Right lung (tissue), 10 donors: ENCODE measurements at places on chromosomes 5 and 9. TPM values are rescaled to one million over a fixed set of nuclear protein-coding genes. Genes with fewer than 3 reads are reported as not detected.

GRCh38 chr9:7303907-7304626 lies 495.5 kb downstream of the DMAC1 start:
- DNase-seq = no peak

- no peak for DNase-seq
Measured at GRCh38 chr5:151675611-151676313, 11.0 kb downstream of the SPARC start.

SV2C gene
- polyA plus RNA-seq = 0.30 TPM

GRCh38 chr5:175288048-175288621 lies 155.8 kb downstream of the DRD1 start:
- no peak for DNase-seq

GRCh38 chr5:32047056-32047455 lies 127.1 kb downstream of the GOLPH3 start:
- DNase-seq = no peak

SPINK7 gene
- 0.24 TPM for polyA plus RNA-seq
